ENCODE measurements at places on chromosomes 6 and 20.

DNA sequence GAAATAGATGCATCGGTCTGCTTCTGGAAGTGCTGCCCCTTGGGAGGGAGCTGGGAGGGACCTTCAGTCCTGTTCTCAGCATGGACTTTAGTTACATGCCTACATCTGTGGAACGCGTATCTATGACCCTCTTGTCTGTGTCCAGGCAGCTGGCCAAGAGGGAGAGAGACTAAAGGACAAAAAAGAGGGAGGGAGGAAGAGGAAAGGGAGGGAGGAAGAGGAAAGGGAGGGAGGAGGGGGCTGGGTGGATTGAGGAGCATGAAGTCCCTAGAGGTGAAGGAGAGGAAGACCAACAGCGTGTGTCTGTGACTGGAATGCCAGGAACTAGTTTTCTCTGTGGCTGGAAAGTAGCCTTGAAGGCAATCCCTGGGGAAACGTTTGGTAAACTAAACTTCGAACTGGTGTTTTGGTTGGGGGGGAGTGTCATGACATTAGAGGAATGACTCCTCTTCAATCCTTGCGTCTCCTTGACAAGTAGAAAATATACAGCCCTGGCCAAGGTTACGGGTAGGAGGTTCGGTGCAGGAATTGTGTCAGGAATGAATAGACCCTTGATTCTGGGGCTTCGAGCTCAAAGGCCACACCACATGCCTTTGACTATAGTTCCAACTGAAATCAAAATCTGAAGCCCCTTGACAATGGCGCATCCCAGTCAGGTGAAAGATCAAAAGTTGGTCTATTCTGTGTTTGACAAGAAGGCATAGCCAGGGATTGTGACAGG, 52.0 kb upstream of the PLEKHG1 start:
- DNase-seq = no peak

DNA sequence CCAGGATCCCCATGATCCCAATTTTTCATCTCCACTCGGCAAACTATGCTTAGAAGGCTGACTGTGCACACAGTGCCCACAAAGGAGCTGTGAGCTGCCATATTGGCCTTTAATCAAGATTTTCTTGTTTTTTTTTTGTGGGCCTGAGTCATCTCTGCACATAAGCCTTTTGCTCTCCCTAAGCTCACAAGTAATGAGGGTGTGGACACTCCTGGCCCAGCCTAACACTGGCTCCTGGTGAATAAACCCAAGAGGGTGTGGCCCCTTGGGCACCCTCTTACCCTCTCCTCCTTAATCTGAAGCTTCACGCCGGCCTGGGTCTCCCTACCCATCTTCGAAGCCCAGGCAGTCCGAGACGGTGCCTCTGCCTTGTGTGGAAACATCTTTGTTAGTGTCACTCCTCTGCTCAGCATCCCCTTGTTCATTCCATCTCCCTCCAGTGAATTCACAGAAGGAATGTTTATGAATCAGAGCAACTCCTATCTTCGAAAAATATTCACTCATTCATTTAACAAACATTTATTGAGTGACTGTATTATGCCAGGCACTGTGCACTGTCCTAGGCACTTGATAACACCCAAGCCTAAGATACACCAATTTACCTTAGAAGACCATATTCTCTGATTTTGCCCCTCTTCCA, 22.2 kb upstream of the MRPS10 start:
- DNase-seq = no peak

DNA sequence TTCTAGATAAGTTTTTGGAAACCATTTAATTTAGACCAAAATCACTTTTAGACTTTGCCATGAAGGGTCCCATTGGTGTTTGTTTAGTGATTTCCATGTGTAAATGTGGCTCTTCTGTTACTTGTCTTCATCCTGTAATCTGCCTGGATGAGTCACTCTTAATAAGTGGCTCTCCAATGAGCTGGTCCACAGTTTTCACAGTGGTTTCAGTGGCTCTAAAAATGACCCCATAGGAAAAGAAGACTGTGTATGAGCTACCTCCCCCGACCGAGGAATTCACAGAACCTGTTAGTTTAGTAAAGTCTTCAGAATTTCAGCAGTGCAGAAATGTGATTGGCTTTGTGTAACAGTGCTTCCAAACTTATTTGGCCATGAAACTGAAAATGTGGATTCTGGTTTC, 492.0 kb upstream of the MARCKS start:
- no peak for DNase-seq

DNA sequence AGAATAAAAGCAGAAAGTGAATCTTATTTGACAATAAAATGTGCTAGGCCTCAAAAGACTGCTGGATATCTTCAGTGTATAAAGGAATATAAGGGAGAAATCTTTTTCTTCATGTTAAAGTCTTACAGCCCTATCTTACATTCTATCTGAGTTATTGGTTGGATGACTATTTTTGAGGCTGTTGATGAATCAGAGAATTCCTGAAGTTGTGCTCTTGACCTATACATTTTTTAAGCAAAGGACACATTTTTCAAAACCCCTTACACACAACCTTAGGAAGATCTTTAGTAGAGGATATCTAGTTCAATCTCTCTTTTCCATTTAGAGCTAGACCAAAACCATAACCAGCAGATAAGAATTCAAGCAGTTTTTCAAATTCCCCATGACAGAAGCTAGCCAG, 10.9 kb upstream of the CGA start:
- no peak for DNase-seq

- DNase-seq = no peak
Measured at GRCh38 chr6:80091506-80091905, 15.0 kb upstream of the BCKDHB start.

DNA sequence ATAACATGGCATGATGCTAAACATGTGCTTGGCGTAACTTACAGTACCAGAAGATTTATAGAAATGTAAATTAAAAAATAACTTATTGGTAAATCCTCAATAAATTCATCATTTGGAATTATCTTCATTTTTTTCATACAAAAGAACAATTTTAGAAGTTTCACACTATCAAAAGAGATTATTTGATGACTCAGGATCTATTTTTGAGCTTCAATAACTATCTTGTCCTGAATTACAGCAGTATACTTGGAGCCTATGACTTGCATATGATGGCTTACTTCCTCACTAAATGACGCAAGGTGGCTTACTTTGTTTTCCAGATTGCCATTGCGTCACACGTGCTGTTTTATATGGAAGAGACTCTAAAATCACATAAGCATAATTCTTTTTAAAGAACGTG, 49.2 kb downstream of the KHDRBS2 start:
- DNase-seq = no peak

DNA sequence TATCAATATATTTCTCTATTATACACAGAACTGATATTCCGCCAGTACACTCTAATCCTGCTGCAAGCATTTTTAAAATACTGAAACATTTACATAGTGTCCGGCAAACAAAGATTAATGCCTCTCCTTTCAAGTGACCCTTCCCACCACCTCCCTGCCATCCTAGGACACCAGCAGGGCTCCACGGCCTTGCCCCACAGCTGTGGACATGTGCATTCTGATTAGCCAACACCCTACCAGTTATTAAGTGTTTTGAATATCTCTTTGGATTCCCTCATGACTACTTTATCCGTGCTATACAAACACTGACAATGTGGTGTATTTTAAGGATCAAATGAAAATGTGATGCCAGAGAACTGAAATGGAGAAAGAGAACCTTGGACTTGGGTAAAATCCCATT, 615.1 kb downstream of the KIF16B start:
- no peak for DNase-seq

- no peak for DNase-seq
Measured at GRCh38 chr20:6746901-6747609, 20.4 kb upstream of the BMP2 start.

DNA sequence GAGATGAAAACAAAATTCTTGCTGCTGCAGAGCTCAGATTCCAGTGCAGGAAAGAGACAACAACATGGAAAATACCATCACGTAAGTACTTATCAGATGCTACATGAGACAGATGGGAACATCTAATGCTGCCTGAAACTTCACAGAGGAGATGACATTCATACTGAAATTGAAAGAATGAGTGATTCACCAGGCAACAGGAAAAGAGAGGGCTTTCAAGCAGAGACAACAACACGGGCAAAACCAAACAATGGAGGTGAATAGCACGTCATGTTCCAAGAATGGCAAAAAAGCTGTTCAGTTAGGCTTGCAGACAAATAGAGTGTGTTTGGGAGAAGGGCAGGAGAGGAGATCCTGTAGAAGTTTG, 39.3 kb downstream of the GTF2H5 start:
- DNase-seq = no peak

- no peak for DNase-seq
Measured at GRCh38 chr6:15465212-15465611, 197.6 kb downstream of the DTNBP1 start.

DNA sequence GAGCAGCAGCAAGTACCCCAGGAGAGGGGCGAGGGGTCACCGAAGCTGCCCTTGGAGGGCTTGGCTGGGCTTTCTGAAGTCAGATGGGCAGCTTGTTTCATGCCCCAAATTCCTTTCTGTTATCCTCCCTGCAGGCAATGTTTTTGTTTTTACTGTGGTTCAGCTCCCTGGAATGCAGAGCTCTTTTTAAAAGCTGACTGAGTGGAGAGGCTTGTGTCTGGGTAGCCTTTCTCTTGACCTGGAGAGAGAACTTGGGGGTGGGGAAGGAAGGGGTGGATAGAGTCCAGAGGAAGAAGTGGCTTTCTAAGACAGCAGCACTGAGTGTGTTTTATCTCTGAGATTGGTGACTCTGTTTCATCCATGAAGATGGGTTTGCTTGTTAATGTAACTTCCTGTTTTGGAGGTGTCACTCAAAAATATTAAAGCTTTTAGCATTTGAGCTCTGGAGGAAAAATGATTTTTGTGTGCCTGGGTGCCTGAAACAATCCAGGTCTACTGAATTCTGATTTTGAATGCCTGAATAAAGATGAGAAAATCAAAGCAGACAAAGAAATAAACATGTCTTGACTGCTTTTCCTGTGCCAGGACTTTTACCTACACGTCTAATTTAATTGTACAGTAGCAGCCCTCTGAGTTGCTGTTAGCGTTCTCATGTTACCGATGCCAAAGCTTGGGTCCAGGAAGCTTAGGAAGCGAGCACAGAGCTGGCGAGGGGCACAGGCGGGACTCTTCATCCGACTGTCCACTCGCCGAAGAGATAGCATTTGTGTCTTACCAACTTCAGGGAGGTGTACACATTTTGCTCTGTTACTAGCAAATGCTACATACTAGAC, 78.2 kb upstream of the EEF1E1 start:
- DNase-seq = no peak

DNA sequence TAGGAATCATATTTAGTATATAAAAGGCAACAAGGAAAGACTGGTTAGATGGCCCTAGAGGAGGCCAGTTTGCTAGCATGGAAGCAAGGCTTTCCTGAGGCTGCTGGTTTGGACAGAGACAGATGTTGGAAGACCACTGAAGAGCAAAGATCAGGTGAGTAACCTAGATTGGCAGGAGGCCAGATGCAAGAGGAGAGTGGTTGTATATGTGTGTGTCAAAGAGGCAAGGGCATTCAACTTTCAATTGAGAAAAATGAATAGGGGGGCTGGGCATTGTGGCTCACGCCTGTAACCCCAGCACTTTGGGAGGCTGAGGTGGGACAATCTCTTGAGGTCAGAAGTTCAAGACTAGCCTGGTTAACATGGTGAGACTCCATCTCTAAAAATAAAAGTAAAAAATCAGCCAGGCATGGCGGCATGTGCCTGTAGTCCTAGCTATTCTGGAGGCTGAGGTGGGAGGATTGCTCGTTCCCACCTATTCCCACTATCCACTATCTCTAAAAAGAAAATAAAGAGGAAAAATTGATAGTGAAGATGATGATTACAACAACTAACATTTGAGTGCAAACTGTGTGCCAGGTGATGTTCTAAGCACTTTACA, 79.8 kb downstream of the PRDM1 start:
- no peak for DNase-seq

DNA sequence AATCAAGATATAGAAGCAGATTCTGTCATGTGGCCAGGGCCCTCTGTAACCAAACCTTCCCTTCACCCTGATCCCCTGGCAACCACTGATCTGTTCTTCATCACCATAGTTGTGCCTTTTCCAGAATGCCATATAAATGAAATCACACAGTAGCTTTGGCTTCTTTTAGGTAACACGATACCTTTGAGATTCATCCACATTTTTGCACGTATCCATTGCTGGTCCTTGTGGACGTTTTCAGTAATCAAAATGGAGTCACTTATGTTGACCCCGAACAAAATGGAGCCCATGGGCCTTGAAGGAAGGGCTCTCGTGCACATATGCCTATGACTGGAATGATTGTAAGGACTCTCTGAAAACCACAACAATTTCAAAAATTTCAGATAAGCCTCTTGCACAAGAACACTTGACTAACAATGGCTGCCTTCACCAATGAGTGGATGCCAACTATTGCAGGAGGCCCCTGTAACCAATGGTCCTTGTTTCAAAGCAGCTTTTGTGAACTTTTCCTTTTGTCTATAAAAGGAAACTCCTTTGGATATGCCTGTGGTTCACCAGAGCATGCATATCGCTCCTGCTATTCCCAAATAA, 84.3 kb upstream of the RALY start:
- no peak for DNase-seq

DNA sequence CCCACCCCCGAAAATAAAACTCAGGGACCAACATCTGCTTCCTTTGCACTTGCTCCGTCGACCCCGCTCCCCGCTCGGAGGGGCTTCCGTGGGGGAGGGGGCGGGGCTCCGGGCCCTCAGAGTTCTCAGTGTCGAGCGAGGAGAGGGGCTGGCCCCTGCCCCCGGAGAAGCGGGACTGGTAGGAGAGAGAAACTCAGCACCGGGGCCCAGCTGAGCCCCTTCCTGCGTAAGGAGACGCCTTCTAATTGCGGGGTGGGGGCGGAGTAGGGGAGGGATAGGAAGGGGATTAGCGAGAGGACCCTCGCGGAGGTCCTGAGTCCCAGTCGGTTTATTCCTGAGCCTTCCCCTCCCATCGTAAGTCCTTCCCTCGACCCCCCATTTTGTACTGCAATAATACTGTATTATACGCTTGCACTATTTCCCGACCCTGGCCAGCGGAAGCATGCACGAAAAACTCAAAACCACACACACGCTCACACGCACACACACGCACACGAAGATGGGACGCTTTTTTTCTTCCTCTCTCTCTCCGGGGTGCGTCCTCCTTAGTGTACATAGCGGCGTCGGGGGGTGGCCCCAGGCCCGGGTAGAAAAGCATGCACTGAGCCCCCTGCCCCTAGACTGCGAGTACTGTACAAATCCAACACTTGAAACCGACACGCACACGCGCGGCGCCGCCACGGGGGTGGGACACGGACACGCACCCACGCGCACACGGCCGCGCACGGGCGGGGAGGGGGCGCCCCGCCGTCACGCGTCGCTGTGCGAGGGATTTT, 22.1 kb upstream of the SLC22A7 start:
- DNase-seq = peak; percentile 69

- peak; percentile 58 for DNase-seq
Measured at GRCh38 chr20:53642196-53643030, 48.8 kb upstream of the ZNF217 start.

DNA sequence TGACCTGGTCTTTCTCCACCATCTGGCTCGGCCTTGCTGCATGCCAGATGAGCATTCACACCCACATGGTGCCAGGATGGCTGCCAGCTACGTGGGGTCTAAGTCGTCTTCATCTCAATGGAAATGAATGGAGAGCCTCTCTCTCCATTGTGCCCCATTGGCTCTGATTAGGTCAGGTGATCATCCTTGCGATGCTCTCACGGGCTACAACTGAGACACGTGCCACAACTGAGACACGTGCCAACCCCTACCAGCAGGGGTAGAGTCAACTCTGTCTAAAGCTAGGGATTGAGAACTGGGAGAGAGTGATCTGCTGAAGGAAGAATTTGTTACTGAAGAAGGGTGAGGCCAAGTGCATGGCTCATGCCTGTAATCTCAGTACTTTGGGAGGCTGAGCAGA, 67.3 kb upstream of the RALY start:
- DNase-seq = no peak

All from NCI-H82 (cell line).